ENCODE measurements at places on chromosomes 6 and 20.

- DNase-seq = no peak
Observed at GRCh38 chr6:120378582-120379220, 955.6 kb downstream of the TBC1D32 start.

DNA sequence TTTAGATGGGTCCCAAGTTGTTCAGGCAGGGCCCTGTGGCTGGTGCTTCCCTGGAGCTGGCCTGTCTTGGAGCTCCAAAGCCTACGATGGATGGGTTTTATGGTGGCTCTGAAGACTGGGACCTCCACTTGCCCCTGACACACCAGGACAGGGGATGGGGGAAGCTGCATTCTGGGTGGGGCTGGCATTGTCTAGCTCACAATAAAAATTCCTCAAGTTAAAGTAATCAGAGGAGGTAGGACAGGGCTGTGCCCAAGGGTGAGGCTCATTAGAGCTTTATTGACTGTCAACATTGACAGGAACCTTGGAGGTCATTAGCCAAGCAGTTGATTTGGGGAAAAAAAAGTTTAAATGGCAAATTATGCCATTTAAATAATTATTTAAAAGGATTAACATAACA, 35.7 kb downstream of the TFAP2C start:
- no peak for DNase-seq

DNA sequence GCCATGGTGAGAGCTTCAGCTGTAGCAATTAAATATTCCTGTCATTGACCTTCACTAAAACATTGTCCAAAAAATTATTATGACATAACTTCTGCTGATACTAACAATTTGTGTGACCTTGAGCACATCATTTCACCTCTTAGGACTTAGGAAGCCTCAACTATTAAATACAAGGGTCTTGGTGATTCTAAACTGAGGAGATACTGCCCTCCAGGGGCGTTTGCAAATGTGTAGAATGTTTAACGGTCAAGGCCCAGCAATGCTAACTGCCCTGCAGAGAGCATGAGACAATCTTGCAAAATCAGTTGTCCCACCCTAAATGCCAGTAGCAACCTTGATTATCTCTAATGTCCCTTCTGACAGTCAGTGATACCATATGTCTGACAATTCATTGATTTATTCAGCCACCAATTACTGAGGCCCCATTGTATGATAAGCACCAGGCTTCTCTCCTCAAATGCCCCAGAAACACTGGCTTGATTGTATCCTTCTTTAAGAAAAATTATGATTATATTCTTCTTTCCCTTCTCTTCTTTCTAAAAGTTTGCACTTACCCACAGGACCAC, 284.1 kb upstream of the PLN start:
- no peak for DNase-seq

DNA sequence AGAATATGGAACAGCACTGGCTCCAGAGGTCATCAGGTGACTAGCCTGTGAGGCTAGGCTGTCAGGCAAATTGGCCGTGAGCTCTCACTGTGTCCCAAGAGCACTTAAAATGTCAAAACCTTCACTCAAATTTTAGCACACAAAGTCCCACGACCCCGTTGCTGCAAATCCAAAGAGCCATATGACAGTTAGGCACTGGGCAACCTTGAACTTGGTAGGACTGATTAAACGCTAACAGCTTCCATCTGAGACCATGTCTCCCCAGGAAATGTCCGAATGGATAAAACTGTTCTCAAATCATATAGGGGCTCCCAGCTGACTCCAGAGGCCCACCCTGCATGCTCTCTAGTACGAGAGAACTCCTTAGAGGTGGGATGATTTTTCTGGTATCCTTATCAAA, 196.6 kb downstream of the PHACTR1 start:
- no peak for DNase-seq

GRCh38 chr6:53982366-53983050, 128.7 kb upstream of the MLIP start:
- no peak for DNase-seq

DNA sequence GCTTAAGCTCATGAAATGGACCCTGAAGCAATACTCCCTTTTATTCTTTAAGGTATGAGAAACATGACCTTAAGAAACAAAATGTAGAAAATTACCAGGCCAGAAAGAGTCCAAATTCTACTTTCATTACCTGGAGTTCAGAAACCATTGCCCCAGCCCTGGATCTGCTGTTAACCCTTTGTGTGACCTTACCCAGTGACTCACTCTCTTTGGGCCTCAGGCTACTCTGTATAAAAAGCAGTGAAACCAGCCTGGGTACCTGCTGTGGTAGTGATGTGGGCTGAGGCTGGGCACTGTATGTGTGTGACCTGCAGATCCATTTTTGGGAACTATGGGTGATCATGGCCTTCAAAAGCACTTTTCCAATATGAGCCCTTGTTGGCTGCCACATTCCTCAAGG, 47.2 kb downstream of the SLC9A8 start:
- no peak for DNase-seq

- no peak for DNase-seq
Observed at GRCh38 chr6:78947529-78947928, 80.2 kb downstream of the IRAK1BP1 start.

DNA sequence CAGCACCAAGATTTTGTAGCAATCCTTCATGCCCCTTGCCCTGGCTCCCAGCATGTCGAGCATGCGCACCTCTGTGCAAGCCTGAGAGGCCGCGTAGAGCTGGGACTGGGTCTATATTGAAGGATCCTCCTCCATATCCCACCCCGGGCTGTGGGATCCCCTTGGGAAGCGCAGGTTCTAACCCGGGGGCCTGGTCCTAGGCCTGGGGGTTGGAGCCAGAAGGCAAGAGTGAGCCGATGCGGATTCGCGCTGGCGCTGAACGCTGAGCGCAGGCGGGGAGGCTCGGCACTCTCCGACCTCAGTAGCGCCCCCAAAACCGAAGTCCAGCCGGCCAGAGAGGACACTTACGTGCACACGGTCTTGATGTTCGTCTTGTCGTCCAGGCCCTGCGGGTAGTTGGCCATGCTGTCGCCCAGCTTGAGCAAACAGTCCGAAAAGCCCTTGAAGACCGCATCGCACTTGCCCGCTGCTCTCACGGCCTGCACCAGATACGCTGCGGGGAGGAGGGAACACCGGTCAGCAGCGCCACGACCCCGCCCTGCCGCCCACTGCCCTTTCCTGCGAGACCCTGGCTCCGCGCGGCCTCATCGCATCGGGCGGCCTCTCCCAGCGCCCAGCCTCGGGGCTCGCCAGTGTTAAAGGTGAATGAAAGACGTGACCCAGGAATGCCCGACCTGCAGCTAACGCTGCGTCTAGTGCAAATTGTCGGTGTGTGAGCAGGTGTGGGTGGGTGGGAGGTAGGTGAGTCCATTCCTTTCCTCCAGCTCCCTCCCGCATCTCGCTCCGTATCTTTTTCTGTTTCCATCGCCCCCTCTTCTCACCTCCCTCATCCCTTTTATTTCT, 4.5 kb downstream of the NRN1 start:
- peak; percentile 56 for DNase-seq

DNA sequence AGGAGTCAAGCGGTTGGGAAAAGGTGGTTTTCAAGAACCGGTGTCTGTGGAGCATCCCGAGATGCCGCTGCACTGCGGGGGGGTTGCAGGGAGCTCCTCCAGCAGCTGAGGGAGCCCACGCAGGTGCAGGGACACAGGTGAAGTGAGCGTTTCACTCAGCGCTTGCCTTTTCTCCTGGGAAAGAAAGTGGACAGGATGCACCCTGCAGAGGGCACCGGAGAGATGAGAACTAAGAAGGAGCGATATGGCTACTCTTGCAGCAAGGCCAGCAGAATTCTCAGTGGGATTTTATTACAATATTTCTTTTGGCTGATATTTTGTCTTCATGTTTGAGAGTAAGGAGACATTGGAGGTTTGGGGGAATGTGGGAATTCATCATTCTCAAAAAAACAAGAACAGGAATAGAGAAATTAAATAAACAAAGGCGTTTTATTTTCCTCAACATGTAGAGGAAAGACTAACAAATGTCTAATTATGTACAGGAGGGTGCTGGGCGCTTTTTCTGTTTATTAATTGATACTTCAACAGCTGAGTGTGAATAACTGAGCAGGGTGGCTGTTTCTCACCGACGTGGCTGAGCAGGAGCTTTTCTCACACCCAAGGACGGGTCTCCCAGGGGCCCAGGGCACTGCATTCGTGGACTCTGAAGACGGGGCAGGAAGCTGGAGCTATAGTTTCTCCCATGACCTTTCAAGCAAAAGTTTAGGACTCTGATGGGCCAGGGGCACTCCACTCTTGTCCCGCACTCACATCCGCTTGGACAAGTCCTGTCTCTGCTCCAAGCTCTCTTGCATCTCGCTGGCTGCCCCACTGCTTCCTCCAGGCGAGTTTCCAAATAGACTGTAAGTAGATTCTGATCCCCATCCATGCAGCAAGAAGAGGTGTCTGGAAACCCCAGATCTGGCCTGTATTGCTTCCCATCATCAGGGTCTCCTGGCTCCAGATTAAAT, 176.1 kb downstream of the SMOC2 start:
- no peak for DNase-seq

DNA sequence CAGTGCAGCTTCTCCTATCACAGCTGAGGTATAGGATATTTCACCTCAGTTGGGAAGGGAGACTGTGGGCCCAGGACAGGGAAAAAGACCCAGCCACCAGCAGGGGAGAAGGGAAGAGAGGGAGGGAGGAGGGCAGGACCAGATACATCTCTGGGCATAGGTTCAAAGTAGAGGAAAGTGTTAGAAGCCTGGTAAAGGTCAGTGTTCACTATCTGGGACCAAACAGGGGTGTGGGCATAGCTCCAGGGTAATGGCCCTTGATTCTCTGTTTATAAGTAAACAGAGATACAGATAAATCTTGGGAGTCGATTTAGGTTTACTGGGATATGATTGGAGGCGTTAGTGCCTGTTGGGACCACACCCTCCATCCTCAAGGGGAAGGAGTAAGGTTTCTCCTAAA, 266.2 kb downstream of the LRFN2 start:
- DNase-seq = no peak

GRCh38 chr20:42690842-42691437, 498.8 kb downstream of the PTPRT start:
- DNase-seq = no peak

DNA sequence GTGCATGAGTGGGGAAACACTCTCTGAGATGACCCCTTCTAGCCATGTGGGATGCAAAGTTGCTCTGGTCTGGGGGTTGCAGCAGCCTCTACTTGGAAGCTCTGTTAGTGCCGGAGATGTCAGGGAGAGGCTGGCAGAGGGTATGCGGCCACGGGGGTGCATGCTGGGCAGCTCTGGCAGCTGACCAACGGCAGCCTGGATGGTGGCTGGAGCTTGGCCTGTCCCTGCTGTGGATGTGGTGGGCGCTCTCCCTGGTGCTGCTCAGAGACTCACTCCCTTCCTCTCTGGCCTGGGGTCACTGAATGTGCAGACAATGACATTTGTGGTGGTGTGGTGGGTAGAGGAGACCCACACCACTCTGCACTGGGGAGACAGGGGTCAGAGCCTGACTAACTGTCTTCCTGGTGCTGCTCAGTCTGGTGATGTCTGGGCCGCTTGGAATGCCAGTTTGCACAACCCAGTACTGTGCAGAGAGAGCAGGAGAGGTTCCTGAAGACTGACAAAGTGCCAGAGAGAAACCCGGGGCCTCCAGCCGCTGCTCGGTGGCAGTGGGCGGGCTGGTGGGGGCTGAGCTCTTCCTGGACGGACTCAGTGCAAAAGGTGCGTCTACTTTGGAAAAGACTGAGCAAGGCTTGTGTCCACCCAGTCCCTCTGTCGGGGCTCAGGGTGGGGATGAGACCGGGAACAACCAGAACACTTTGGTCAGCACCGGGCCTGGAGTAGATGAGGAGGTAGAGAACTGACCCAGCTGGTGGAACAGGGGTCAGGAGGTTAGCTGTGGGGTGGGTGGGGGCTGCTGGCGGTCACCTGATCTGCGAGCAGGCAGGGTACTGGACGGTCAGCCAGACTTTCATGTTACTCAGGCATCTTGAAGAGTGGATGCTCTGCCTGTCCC, 2.7 kb downstream of the MYT1 start:
- DNase-seq = no peak

GRCh38 chr6:148521586-148521985, 178.9 kb downstream of the SASH1 start:
- DNase-seq = no peak

DNA sequence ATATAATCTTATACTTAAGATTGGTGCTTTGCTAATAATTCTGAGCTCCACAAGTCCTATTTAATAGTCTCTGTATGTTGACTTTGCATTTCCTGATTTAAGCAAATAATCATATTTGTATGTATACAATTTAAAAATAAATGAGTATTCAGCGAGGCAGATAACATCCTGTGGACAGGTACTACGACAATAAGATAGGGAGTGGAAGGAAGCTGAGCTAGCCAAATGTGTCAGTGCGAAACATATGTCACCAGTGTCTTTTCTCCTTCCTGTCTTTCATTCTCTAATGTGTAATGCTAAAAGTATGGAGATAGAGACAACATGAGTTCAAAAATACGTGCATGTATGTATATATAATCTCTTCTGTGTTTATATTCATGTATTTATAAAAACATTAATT, 359.6 kb upstream of the KCNQ5 start:
- DNase-seq = no peak

DNA sequence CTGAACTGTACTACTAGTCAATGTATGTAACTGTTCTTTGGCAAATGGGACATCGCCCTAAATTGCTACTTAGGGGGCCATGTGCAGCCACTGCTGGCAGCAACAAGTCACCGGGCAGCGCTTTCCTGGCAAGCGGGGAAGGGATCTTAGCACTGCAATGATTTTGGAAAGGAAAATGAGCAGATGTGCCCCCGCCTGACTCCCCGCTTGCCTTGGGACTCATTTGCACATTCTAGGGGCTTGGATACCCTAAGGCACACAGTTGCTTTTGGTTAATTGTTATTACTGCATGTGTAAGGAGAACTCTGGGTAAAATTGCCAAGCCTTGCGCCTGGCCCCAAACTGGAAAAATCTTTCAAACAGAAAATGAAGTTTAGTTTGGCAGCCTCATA, 32.2 kb downstream of the CD83 start:
- no peak for DNase-seq
